ENCODE measurements at places on chromosomes 7 and 10.

DNA sequence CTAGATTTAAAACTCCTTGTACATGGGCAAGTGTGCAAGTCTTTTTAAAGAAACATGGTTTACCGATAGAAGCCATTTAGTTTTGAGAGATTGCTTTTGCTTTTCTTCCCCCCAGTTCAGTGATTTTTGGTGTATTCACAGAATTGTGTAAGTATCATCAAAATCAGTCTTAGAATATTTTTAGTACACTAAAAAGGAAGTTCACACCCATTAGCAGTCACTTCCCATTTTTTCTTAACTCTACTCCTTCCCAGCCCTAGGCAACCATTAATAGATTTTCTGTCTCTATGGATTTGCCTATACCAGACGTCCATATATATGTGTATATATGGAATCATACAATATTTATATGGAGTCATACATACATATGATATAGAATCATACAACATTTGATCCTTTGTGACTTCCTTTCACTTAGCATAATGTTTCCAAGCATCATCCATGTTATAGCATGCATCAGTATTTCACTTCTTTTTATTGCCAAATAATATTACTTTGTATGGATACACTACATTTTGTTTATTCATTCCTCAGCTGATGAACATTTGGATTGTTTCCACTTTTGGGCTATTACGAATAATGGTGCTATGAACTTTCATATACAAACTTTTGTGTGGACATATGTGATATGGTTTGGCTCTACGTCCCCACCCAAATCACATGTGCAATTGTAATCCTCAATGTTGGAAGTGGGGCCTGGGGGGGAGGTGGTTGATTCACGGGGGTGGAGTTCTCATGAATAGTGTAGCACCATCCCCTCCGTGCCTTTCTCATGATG lies 16.5 kb upstream of the ARL4A start:
- peak; percentile 45 for DNase-seq

DNA sequence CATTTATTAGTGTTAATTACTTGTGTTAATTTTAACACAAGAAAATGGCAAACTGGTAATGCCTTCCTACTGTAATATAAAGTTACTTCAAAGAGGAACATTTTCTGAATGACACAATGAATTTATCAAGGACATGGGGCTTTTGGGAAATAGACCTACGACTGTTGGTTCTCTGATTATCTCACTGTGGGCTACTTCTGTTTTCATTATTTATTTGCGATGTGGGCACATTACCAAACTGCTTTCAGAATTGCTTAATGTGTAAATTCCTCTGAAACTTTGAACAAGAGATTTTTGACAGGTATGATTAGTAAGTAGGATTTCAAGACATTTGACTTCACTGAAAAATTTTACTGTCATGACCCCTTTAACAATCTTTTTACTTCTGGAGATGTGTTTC lies 535.6 kb downstream of the CNTNAP2 start:
- DNase-seq: no peak

- peak; percentile 18 for DNase-seq
These were observed 4.8 kb downstream of the INA start for GRCh38 chr10:103281753-103282152.

DNA sequence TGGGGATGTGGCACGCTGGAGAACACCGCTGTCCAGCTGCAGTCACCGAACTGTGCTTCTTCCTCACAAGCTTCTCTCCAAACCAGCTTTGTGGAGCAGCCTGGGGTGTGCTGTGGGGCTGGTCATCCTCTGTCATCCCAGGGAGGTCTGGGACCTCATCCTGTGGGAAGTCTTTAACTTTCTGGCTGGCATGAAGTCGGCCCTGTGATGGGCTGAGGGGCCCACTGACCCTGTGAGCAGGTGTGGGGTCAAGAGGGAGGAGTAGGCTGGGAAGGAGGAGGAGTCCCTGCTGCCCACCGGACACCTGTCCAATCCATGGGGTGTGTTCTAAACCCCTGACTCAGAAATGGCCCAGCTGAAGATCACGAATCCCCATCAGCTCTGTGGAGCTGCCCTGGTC lies 136.2 kb upstream of the SHH start:
- DNase-seq: no peak

DNA sequence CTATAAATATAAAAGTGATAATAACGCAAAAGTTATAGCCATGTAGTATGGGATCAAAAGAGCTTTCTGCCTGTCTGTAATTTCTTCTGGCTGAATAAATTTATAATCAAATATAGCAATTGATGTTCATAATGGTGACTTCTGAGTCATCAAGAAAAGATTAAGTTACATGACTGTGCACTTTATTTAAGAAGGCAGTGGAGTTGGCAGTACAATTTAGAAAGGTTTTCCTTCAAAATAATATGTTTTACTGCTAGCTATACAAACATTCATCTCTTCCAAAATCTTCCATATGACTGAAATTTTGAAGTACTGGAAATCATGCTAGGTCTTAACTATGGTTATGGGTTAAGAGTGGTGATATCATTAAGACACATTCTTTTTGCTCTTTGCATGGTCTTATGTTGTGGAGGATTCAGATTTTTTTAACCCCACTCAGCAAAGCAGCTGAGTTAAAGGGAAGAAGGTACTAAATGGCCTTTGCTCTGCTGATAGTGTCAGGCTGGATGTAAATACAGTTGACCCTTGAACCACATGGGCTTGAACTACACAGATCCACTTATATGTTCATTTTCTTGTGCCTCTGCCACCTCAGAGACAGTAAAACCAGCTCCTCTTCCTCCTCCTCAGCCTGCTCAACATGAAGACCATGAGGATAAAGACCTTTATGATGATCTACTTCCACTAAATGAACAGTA lies 323.6 kb downstream of the BBS9 start:
- no peak for DNase-seq

- no peak for DNase-seq
These were observed 50.6 kb upstream of the NPY start for GRCh38 chr7:24233386-24233785.

- DNase-seq: no peak
These were observed 16.0 kb upstream of the SLC18A2 start for GRCh38 chr10:117224881-117225280.

DNA sequence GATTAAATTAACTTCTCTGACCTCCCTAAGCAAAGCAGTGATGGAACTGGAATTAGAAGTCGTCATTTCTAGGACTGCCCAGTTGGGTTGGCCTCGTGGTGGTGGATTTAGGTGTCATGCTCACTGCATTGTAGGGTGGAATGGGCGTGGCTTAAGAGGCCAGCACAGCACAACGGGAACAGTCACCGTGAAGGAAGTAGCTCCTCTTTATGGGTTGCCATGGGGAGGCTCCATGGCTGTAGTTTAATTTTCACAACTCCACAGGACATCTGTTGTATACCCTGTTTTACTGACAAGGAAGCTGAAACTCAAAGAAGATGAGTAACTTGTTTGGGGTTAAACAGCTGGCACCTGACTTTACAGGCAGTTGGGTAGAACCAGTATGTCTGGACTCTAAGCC lies 208.3 kb downstream of the CELF2 start:
- DNase-seq: peak; percentile 86

DNA sequence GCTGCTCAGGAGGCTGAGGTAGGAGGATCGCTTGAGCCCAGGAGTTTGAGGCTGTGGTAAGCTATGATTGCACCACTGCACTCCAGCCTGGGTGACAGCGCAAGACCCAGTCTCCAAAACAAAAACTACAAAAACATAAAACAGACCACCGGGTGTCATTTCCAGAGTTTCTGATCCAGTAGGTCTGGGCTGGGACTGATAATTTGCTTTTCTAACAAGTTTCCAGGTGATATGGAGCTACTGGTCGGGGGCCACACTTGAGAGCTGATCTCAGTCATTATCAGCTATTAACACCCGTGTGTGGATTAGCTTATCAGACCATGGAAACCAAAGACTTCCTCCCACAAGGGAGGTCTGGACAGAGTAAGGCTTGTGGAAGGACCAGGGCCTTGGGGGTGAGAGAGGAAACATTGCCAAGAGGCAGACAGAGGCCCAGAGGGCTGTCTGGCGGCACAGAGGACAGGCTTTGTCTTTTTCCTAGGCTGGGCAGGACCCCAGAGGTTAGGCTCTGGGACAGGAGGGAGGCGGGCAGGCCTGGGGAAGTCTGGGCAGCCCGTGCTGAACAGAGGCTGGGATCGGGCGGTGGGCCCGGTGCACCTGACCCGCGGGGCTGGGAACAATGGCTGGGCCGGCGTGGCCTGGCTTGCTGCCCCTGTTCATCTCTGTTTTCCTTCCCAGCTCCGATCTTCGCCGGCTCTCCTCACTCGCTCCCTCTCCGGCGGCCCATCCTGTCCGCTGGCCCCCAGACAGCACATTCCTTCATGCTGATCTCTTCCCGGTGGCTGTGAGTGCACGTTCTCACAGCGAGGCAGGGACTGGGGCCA lies 25.2 kb downstream of the TMEM270 start:
- DNase-seq: peak; percentile 77

DNA sequence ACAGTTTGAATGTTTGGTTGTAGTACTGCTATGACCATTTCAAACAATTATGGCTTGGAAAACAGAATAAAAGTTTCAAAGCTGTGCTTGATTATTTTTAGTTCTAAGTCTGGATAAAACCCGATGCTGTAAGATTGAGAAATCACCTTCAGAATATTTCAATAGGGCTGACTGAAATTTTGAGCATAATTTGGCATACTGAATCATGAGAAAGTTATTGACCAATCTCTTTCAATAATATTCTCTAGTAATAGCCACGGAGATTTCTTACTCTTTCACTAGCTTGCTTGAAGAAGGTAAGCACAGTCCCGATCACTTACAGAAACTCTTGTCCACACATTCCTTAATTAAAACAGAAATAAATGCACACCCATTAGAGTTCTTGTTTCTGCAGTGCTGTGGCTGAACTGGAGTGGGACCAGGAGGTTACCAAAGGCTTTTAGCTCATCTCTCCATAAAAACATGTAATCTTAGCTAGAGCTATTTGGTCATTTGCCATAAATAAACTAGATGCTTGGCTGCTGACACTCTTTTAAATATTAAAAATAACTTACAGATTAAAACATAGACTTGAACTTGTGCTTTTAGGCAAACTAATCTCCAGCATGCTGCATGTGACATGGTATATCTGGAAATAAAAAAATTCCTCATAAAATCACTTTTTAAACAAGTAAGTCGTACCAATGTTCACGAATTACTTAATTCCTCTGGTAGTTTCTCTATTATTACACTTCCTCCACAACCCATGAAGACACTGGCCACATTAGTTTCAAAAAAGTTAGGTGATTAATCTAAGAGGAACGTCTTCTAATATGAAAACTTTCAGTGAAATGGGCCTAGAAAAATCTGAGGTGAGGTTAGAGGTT lies 97.8 kb downstream of the AGMO start:
- DNase-seq: no peak

DNA sequence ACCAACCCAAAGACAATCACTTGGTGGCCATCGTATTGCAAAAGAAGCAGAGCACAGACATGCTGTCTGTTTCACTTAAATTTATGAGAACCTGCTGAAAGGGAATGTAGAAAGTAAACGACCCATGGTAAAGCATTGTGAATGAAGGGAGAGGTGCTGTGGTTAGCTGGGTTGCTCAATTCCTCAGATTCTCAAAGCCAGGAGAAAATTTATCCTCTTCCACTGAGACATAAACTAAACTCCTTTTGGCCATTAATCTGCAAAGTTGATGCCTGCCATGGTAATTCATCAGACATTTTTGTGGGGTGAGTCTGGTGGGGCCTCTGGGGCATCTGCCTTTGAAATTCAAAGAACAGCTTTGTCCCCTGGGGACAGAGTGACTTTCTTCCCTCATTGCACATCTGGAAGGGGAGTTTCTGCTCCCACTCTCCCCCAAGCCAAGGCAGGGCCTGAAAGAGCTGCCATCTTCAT lies 951.0 kb downstream of the LRMDA start:
- DNase-seq: peak; percentile 79

DNA sequence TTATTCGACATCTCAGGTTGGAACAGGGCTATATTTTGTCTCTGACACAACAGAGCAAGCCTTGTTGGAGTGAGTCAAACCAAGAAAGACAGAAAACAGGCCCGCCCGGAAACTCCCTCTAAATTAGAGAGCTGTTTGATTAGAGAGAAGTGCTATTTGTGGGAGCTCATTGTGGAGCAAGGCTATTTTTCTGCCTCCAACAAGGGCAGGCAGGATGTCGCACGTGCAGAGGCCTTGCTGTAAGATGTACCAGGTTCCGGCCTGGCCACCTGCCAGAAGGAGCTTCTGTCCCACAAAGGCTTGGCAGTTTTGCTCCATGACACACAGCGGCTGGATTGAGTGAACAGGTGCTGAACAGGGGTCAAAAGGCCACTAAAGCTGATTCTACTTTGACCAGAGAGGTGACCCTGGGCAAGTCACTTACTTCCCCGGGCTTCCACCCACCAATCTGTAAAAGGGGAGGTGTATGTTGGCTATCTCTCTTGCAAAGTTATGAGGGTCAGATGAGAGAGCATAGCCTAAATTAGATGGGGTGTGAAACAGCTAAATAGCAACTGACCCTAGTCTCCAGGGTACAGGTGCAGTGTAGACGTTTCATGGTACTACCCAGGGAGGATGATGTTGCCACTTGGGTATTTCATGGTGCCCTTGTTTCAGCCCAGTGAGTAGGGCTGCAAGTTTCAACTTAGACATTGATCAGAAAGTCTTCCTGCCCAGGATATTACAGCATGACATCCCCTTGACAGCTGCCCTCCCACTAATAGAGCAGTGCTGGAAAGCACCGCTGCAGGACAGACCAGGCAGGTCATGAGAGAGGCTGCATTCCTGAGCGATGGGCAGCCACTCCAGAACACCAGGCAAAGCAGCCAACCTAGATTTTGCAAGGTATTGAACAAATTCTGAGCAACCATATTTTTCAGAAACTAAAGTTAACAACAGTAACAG lies 62.0 kb downstream of the VSTM4 start:
- no peak for DNase-seq

DNA sequence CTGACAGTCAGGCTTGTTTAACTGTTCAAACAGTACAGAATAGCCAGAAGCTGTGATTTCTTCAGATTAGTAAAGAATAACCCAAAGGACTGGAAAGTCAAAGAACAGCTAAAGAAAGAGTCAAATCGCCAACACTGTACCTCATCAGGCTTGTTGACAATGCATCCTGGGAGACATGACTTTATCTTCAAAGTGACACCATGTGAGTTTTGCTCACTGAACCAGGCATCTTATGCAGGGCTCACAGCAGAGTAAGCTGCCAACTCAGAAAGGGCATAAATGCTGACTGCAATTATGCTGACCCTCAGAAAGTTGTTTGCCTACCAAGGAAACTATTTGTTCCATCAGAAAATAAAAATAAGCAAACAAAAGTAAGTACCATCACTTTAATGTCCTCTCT lies 96.4 kb downstream of the MAGI2 start:
- DNase-seq: no peak
